NCI-H460 (cell line): ENCODE measurements at places on chromosomes 5 and 9.

GRCh38 chr9:132156262-132156661, 5.6 kb upstream of the NTNG2 start:
- DNase-seq = no peak

- no peak for DNase-seq
Measured at GRCh38 chr9:72636621-72637020, 115.2 kb downstream of the TMC1 start.

DNA sequence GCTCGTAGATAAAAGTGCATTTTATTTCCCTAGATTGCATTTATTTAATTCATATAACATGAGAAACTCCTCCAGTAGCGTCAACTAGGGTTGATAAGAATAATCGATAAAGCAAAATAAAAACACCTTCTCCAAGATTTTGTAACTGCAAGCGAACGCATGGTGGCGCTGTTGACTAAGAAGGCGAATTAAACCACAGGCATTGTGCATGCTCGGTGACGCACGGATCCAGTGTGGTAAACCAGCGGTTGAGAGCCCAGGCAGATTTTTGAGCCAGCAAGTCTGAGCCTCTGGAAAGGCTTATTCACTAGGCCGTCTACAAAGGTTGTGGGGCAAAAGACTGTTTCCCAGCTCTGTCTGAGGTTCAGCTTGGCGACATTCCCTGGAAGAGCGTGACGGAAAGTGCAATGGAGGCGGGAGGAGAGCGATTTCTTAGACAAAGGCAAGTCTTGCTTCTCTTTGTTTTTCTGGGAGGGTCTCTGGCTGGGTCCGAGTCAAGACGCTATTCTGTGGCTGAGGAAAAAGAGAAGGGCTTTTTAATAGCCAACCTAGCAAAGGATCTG, at the start of gene PCDHB3:
TSS of gene PCDHB3 (plus strand) at position 231 of the 563 bp plus-strand sequence. CDS start at position 408, 177 bp downstream.
- DNase-seq = peak; percentile 39

DNA sequence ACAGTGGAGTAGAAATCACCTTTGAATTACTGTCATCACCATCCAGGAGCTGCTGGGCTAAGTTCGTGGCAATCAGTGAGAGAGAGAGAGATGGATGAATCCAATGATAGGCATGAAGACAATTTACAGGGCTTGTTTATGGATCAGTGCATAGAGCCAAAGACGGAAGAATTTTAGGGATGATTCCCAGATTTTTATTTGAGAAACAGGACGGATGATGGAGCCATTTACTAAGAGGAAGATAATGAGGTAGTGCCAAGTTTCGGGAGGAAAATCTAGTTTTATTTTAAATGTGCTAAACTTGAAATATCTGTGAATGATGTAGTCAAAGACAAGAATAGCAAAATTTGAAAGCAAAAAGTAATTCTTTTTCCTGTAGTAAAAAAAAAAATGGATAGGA, 394.2 kb upstream of the PAPPA start:
- DNase-seq = no peak

- no peak for DNase-seq
Measured at GRCh38 chr5:124343451-124343867, 403.0 kb downstream of the ZNF608 start.
